A549 (cell line): ENCODE measurements at places on chromosomes 16 and 17. TPM values are rescaled to one million over a fixed set of nuclear protein-coding genes. Genes with fewer than 3 reads are reported as not detected.
A peak's percentile ranks its signal among the peaks of the same experiment; 100 is the strongest.

ABCA9 gene
- polyA plus RNA-seq, result 0.03 TPM in 1 of 3 replicates, not detected in the others

NECAB2 gene
- 1.4 to 2.6 TPM (median 2.4 TPM) in 3 replicates for polyA plus RNA-seq

PYY gene
- polyA plus RNA-seq, result not detected in 3 replicates

KIF2B gene
- not detected in 3 replicates for polyA plus RNA-seq

NBR1 gene
- 40.6 to 46.9 TPM (median 41.8 TPM) in 3 replicates for polyA plus RNA-seq

PIMREG gene
- 26.8 to 28.9 TPM (median 27.0 TPM) in 3 replicates for polyA plus RNA-seq

SYNGR3 gene
- 4.1 to 5.0 TPM (median 4.4 TPM) in 3 replicates for polyA plus RNA-seq

CLEC16A gene
- 8.3 to 8.5 TPM (median 8.4 TPM) in 3 replicates for polyA plus RNA-seq

RBFOX1 gene
- polyA plus RNA-seq, result not detected in 3 replicates

OR2C1 gene
- polyA plus RNA-seq, result not detected in 3 replicates

C17orf67 gene
- polyA plus RNA-seq, result 2.4 to 2.8 TPM (median 2.6 TPM) in 3 replicates

PPL gene
- 1.8 to 2.9 TPM (median 2.0 TPM) in 3 replicates for polyA plus RNA-seq

BLMH gene
- polyA plus RNA-seq, result 61.5 to 66.4 TPM (median 62.7 TPM) in 3 replicates

CYGB gene
- polyA plus RNA-seq, result 1.1 to 2.0 TPM (median 1.3 TPM) in 3 replicates

GRCh38 chr17:43382776-43383175 is 16.0 kb upstream of the ARL4D start:
- DNase-seq, result no peak

GRCh38 chr16:66378741-66379570 is 12.5 kb downstream of the CDH5 start:
- no peak for DNase-seq

GRCh38 chr16:70687671-70688245 is 1.9 kb upstream of the MTSS2 start:
- no peak for DNase-seq

DNA sequence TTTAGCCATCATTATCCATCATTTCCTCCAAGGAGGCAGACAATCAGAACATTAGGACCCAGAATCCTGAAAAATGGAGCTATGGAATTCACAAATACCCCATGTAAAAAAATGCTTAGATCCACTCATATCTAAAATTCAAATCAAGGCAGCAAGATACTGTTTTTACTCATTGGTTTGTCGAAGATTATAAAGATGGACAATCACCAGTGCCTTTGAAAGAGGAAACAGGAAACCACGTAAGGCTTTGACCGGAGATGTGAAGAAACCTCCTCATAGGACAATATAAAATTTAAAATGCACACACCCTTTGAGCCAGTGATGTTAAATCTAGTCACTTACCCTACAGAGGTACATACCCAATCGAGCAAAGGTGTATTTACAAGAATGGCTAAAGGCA is 130.0 kb downstream of the XYLT1 start:
- DNase-seq, result no peak

- no peak for DNase-seq
Measured at GRCh38 chr17:78826836-78827509, 13.6 kb downstream of the USP36 start.

- DNase-seq, result no peak
Measured at GRCh38 chr17:66264696-66265095, 35.5 kb upstream of the APOH start.

GRCh38 chr16:63466-63865 is 9.0 kb downstream of the RHBDF1 start:
- no peak for DNase-seq

GRCh38 chr17:80991645-80992076 is at the start of gene CHMP6:
TSS of gene CHMP6 (plus strand) at chr17:80991841. CDS start at chr17:80991919, 78 bp downstream.
- peak; percentile 87 for DNase-seq

DNA sequence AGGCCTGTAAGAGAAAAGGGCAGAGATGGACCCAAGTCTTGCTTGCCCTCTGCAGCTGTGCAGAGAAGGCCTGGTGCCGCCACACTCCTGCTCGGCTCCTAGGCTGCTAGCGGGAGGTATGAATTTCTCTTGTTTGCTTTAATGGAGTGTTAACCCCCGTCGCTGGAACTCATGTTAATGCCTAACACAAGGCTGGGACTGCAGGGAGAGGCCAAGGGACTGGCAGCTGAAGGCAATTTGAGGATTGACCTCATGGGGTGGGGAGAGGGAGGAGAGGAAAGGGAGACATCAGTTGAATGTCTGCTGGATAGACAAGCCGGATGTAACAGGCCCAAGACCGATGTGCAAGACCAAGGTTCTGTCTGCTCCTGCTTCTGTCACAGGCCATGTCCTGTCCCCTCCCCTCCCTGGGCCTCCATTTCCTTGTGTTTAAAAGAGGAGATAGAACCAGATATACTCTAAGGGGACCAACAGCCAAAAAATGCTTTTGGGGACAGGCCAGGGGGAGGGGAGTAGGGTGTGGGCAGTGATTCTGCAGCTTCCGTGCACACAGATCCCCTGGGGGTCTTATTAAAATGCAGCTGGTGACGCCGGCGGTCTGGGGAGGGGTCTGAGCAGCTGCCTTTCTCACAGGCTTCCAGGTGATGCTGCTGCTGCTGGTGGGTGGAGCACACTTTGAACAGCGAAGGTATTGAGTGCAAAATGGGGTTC is 46.7 kb upstream of the TBX2 start:
- no peak for DNase-seq

DNA sequence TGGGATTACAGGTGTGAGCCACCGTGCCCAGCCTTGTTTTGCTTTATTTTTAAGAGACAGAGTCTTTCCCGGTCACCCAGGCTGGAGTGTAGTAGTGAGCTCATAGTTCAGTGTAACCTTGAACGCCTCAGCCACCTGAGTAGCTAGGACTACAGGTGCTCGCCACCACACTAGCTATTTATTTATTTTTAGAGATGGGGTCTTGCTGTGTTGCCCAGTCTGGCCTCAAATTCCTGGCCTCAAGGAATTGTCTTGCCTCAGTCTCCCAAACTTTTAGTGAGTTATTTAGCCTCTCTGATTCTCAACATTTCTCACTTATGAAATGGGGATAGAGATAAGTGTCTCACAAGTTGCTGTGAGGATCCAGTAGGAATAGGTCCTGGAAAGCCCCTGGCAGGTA is 21.7 kb downstream of the FZD2 start:
- no peak for DNase-seq

DNA sequence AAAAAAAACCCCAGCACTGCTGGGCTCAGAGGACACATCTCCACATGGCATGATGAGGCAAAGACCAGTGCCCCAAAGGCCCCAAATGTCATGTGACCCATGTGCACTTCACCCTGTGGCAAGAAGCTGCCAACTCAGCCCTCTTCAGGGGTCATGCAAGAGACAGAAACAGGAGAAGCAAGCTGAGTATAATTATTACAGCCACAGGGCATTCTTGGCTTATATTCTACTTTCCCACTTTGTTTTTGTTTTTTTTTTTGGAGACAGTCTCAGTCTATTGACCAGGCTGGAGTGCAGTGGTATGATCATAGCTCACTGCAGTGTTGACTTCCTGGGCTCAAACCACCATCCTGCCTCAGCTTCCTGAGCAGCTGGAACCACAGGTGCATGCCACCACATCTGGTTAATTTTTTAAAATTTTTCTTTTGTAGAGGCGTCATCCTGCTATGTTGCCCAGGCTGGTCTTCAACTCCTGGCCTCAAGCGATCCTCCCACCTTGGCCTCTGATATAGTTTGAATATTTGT is 32.7 kb upstream of the LITAF start:
- DNase-seq, result no peak

DNA sequence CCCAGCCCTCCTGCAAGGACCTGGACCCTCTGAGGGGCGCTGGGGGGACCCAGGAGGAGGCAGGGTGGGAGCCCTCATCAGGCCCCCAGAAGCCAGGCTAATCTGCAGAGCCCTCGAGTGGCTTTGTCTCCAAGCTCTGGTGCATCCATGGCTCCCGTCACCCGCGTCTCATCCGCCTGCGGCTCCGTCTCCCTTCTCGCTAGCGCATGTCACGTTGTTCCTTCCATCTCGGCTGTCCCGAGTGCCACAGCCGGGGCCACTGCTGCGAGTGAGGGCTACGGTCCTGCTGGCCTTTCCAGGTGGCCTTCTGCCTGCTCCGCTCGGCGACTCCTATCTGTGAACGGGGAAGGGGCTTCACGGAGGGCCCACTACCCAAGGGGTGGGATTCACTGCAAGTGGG is 53.6 kb downstream of the ZFPM1 start:
- no peak for DNase-seq

DNA sequence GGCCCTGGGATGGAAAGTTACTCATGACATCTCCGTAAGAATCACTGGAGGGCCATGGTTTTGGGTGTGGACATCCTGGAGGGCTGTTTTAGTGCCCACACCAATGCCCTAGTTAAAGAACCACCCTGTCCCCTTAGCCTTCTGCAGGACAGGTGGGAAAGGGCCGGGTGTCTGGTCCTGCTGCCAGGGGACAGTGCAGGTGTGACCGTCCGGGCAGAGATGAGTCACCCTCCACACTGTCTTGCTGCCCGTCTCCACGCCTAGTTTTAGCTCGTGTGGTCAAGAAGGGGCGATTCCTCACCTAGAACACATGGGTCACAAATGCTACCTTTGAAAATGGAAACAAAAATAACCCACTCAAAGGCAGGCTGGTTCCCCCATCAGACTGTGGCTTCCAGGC is 17.0 kb downstream of the CEP295NL start:
- DNase-seq, result no peak

GRCh38 chr16:85407-85782 is 7.4 kb downstream of the MPG start:
- no peak for DNase-seq

DNA sequence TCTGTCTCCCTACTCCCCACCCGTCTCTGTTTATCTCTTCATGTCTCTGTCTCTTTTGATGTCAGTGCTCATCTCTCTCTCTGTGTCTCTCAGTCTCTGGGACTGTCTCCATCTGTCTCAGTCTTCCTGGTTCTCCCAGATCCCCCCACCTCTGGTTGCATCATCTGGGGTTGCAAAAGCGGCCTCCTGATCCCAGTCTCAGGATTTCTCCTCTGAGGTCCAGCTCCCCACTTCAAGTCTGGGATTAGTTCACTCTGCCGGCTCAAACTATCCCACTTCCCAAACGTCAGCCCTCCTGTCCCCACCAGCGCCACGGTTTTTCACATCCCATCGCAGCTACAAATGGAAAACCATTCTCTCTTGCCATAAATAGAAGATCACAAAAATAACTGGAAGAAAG is 9.0 kb downstream of the TEKT5 start:
- DNase-seq, result no peak

DNA sequence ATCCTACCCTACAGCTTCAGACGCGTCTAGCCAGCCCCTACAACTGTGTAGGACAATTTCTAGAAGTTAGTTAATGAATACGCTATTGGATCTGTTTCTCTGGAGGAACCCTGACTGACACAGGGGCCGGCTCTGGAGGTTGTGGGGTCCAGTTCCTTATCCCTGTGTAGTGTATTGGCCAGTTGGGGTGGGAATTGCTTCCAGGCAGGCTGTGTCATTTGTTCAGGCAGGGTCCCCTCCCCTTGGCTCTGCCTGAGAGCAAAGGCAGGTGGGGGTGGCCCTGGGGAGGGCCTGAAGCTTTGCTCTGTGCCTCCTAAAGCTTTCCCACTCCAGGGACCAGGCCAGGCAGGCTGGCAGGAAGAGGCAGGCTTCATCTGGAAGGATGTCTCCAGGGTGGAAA is 11.7 kb upstream of the CETP start:
- no peak for DNase-seq

- no peak for DNase-seq
Measured at GRCh38 chr17:57032343-57032742, 52.7 kb upstream of the AKAP1 start.

GRCh38 chr16:56673921-56674320 is 4.3 kb downstream of the MT1H start:
- DNase-seq, result peak; percentile 54

DNA sequence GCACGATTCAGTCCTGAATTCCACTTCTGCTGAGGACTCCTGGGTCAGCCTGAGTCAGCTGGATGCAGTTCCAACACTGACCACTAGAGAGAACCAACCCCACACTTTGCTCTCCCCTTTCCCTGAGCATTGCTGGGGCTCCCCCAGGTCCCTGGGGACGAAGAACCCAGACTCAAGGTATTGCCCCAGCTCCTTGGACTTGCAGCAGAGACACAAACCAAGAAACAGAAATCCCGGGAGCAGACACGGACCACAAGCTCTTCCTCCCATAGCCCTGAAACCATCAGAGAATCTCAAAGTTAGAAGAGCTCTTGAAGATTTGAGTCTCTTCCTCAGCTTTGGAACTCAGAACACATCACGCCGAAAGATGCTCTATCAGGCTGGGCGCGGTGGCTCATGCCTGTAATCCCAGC is 678 bp upstream of the GH1 start:
- peak; percentile 92 for DNase-seq

DNA sequence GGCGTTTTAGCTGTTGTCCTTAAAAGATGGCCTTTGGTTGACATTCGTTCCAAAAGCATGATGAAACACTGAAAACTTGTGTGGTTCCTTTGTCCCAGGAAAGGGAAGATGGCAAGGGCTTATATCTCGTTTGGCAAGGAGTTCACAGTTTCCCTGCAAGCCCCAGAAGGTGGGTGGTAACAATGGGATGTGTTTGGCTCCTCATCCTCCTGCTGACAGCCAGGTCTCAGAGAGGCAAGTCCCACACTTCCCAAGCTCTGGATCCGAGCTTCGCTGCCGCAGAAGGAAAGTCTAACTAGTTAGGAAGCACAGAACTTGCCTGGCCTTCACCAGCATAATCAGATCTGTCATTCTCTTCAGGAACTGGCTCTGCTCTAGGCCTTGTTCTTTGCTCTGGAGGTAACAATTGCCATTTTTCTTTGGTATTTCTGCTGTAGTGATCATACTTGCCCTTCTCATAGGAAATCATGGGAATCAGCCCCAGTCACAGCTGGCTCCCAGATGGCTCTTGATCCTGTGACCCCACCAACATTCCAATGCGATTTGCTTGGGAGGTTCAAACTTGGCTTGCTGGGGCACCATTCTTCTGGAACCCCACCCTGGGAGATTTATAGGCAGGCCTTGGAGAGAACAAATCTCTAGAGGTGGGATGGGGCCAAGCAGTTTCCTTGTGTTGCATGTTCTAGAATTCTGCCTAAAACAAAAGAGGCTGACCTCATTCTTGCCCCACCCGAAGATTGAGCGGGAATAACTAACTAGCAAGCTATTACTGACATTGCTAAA is 17.9 kb downstream of the KPNA2 start:
- DNase-seq, result no peak

- no peak for DNase-seq
Measured at GRCh38 chr16:10824111-10824893, 5.7 kb upstream of the TVP23A start.

DNA sequence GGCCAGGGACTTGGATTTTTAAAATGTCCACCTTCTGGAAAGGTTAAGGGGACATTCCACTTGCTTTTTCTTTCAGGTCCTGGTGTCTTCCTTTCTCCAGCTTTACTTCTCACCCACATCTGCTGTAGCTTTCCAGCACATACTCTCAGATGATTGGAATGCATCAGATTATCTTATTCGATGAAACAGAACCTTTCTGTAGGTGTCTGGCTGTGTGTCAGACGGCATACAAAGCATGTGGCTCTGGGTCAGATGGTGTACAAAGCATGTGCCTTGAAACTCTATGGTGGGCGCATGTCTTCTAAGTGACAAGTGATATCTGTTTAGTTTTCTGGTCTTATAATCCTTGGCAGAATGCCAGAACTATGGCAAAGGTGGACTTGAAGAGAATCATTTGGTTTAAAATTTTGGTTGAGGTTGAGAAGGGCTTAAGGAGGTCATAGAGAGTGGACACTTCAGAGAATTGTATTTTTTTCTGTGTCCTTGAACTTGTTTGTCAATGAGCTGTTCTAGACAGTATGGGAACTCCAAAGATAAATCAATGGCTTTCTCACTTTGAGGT is 125.3 kb downstream of the FTO start:
- no peak for DNase-seq

GRCh38 chr17:39164675-39165143 is 1.3 kb downstream of the ARL5C start:
- DNase-seq, result peak; percentile 99
